ENCODE measurements at places on chromosomes 3 and 15. TPM values are rescaled to one million over a fixed set of nuclear protein-coding genes. Genes with fewer than 3 reads are reported as not detected.

DNA sequence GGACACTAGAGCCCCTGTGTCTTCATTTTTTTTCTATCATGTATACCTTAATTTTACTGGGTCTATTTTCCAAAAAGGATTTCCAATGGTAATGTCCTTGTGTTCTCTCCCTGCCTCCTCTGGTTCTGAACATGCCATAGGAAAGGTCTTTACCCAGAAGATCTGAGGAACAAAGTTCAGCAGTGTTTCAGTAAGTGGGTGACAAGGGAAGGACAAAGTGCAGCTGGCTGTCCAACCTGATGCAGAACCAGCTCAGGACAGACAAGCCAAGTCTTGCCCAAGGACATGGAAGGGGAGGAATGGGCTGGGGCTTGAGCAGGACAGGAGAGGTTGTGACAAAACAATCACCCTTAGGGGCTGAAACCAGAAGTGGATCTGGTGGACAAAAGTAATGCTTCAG is 61.2 kb upstream of the STRIT1 start:
- no peak for DNase-seq

- no peak for DNase-seq
Measured at GRCh38 chr15:83733206-83733605, 79.3 kb downstream of the ADAMTSL3 start.

GOLIM4 gene
- total RNA-seq = 17.2 TPM

GRCh38 chr3:89889386-89889785 is 782.0 kb downstream of the EPHA3 start:
- no peak for DNase-seq

DNA sequence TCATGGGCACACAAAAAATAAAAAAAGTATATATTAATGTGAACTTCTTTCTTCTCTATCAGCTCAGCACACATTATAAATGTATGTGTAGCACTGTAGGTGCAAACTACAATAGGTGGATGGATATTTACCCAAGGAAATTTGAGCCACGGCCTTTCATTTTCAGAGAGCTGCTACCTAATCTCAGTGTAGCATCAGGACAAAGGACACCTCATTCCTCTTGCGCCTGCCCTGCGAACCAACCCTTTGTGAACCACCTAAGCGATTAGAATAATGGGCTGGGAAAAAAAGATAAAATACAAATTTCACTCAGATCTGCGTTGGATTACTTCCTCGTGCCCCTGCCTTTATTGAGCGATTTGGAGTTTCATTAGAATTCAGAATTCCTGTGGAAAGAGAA is 263.2 kb downstream of the NR2F2 start:
- no peak for DNase-seq

UROC1 gene
- not detected for total RNA-seq

INSYN1 gene
- total RNA-seq = not detected

LRRC3B gene
- not detected for total RNA-seq

GRCh38 chr3:8621872-8622271 is 22.7 kb downstream of the SSUH2 start:
- DNase-seq = no peak

GRCh38 chr15:63600616-63601025 is 3.4 kb downstream of the FBXL22 start:
- DNase-seq = peak; percentile 86

GRCh38 chr3:178002113-178002512 is 534.1 kb upstream of the KCNMB2 start:
- DNase-seq = no peak

- no peak for DNase-seq
Measured at GRCh38 chr3:160057331-160057730, 68.7 kb downstream of the IL12A start.

DNA sequence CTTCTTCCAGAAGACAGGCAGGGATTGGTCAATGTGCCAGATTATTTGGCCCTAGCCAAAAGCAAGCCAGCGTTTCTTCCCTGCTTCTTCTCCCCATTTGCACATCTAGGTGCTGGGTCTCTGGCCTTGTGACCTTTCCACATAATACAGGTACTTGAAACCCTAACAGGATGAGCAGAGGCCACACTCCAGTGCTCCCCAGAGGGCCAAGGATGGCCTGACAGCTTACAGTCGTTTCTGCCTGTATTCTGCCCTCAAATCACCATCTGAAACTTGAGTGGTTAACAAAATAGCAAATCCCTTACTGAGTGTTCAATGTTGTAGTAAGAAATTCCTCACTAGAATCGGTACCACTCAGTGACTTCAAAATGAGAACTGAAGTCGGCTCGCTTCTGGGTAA is 29.1 kb downstream of the MKRN2 start:
- DNase-seq = no peak

DNA sequence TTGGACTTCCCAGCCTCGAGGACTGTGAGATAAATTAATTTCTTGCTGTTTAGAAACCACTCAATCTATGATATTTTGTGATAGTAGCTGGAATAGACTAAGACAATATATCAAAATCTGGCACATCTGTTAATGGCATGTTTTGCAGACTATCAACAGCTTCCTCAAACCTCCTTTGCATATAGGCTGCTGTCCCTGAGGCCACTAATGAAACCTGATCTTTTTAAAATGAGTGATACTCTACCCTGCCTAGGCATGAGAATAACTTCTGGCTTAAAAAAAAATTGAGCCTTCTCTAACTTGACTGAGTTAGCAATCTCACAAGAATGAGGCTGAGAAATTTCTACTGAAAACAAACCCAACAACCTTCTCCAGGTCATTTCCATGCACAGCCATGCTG is 176.0 kb upstream of the CRBN start:
- DNase-seq = no peak

GRCh38 chr15:95365511-95366107 is 964.9 kb upstream of the NR2F2 start:
- DNase-seq = no peak

MYO5C gene
- total RNA-seq = 0.64 TPM

AADAC gene
- total RNA-seq = not detected

PRSS50 gene
- not detected for total RNA-seq

- no peak for DNase-seq
Measured at GRCh38 chr3:61454801-61455200, 106.6 kb upstream of the PTPRG start.

DNA sequence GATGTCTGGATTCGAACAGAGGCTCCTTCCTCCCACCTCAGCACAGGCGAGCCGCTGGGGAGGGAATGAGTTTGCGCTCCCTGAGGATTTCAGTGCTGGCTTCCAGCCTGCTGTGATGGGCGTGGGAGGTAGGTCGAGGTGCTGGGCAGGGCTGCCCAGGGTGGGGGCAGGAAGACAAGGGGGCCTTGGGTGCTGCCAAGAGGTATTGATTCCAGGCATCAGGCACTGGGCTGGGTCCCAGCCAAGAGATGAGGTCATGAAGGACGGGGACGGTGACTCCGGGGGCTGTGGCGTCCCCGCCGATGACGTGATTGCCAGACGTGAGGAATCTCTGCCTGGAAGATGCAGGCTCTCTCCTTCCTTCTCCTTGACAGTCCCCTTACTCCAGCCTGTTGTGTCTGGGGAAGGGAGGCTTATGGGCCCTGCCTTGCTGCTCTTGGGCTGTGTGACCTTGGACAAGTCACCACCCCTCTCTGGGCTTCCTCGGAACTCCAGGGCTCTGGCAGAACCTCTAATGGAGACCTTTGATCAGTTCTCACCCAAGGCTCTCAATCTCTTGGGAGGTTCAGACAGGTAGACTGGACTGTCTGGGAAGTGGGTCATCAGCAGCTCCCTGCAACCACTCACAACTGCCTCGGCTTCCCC is 116.8 kb downstream of the FBLN2 start:
- no peak for DNase-seq

MEIS2 gene
- total RNA-seq = not detected

CD96 gene
- 64.2 TPM for total RNA-seq

SAXO2 gene
- not detected for total RNA-seq

DNA sequence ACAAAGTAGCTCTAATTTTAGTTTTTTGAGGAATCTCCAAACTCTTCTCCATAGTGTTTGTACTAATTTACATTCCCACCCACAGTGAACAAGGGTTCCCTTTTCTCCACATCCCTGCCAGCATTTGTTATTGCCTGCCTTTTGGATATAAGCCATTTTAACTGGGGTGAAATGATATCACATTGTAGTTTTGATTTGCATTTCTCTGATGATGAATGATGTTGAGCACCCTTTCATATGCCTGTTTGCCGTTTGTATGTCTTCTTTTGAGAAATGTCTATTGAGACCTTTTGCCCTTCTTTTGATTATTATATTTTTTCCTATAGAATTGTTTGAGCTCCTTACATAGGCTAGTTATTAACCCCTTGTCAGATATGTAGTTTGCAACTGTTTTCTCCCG is 239.9 kb upstream of the TPM1 start:
- DNase-seq = no peak

LRRN1 gene
- total RNA-seq = not detected

GRCh38 chr3:166836836-166837235 is 543.3 kb downstream of the ZBBX start:
- no peak for DNase-seq

DNA sequence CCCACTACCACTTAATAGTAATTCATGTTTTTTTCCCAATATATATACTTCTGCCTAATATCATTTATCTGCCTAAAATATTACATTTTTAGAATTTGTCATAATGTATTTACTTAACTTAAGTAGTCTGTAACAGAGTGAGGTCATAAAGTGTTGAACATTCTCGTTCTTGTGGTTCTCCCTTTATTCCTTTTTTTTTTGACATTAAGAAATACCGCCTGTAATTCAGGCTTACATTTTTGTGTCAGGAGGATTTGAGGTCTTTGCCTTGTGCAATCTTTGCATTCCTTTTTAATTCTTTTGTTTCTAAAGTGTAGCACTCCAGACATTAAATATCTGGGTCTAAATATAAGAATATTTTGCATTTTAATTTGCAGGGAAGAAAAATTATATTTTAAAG is 315.4 kb downstream of the PTPRG start:
- no peak for DNase-seq
